Activated B cell treated with CpG ODN at 0.5 μM for 24 hours (primary cell): ENCODE measurements at places on chromosomes 5 and 9.

GRCh38 chr9:79107911-79108676 lies 463.7 kb upstream of the TLE4 start:
- H3K27me3 ChIP-seq: no peaks in the 10 kb centered on the region
- H3K27ac ChIP-seq: no peak overlapping the region
- H3K4me1 ChIP-seq: no peaks in the 10 kb centered on the region
- no peak overlapping the region for H3K4me3 ChIP-seq
- no peaks in the 10 kb centered on the region for H3K36me3 ChIP-seq

DNA sequence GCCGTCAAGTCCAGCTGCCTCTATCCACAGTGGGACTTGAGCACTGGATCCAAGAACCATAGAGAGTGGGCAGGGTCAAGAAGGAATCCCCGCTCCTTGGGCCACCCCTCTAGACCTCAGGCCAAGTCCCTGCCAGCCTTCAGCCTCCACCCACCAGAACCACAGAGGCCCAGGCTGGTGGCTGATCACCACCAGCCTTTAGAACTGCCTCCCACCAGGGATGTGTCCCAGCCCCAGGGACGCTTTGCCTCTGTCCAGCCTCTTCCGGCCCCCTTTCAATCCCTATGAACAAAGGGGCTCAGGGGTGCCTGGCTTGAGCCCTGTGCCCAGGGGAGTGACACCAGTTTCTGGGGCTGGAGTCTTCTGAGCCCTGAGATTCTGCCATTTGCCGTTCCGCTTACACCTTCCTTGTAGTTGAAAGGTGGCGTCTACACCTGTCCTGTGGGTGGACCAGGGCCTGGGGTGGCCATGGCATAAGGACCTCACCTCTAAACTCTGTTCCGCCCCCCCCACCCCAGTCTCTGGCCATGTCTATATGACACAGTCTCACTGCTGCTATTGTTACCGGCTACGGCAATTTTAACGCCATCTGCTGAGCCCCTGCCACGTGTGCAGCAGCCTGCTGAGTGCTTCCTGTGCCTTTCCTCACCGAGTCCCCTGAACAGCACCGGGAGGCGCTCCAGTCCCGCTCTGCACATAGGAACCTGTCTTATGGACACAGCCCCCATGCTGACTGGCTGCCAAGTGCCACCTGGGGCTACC lies 35.7 kb upstream of the ORM1 start:
- H3K4me1 ChIP-seq: peaks cover 2% of the 10 kb centered on the region
- H3K27me3 ChIP-seq: peaks cover 4% of the 10 kb centered on the region
- H3K27ac ChIP-seq: no peak overlapping the region
- DNase-seq: no peak

GRCh38 chr5:81397176-81397575 lies 3.2 kb upstream of the ACOT12 start:
- peaks cover 18% of the 10 kb centered on the region for H3K4me1 ChIP-seq
- no peak for DNase-seq
- peaks cover 30% of the 10 kb centered on the region for H3K27me3 ChIP-seq
- no peak overlapping the region for H3K4me3 ChIP-seq
- H3K36me3 ChIP-seq: no peaks in the 10 kb centered on the region
- H3K27ac ChIP-seq: no peak overlapping the region

DNA sequence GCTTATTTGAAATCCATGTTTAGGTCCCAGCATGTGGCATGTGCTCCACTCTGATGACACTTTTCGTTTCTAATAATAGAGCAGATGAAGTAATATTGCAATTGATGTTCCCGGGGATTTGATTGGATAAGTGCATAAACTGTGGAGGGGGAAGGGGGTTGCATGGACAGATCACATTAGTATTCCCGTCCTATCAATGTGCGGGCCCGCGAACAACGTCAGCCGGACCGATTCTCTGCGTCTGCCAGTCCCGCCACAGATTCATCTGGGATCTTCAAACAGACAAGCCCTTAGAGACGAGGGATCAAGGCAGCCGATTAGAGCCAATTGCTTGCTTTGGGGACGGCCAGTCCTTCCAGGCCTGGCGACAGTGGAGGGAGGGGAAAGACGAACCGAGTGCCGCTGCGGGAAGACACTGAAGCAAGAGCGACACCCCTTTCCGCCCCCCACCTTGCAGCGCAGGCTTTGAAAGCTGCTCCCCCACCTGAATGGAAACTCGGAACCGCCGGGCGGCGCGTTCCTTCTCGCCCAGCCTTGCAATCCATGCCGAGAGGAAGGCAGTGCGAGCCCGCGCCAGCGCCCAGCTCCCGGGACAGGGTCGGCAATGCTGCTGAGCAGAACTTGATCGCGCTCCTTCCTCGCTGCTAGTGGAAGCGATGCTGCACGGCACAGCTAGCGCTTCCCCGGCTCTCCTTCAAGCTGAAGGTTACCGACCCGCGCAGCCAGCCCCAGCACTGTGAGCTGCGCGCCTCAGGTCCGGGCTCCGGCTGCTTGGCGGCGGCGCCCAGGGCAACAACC lies at the start of gene RGS7BP:
RGS7BP (plus strand) TSS at position 247 of the 798 bp plus-strand sequence. CDS start 610 bp downstream, outside the sequence.
- H3K27me3 ChIP-seq: peaks cover 37% of the 10 kb centered on the region
- no peak within 1 kb of the TSS for H3K4me3 ChIP-seq
- no peak within 1 kb of the TSS for H3K27ac ChIP-seq
- no peaks in the 10 kb centered on the region for H3K36me3 ChIP-seq

DNA sequence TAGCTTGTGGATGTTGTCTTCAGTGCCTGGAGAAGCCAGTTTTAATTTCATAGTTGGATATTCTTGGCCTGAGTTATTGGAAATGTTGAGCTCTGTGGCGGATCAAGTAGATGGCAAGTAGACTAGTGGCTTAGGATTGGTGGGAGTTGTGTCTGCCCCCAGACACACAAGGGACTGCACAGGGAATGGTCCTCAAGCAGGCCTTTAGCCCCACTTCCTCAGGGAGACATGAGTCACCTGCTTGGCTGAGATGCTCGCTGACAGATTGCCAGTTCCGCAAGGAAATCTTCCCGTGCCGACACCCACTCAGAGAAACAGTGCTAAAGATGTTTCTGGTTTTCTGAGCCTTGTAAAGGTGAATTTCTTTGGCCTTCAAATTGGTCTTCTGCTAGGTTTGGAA lies 18.8 kb upstream of the CATSPER3 start:
- DNase-seq: no peak
- H3K27me3 ChIP-seq: no peaks in the 10 kb centered on the region
- no peak overlapping the region for H3K4me3 ChIP-seq
- H3K36me3 ChIP-seq: peaks cover 2% of the 10 kb centered on the region

DNA sequence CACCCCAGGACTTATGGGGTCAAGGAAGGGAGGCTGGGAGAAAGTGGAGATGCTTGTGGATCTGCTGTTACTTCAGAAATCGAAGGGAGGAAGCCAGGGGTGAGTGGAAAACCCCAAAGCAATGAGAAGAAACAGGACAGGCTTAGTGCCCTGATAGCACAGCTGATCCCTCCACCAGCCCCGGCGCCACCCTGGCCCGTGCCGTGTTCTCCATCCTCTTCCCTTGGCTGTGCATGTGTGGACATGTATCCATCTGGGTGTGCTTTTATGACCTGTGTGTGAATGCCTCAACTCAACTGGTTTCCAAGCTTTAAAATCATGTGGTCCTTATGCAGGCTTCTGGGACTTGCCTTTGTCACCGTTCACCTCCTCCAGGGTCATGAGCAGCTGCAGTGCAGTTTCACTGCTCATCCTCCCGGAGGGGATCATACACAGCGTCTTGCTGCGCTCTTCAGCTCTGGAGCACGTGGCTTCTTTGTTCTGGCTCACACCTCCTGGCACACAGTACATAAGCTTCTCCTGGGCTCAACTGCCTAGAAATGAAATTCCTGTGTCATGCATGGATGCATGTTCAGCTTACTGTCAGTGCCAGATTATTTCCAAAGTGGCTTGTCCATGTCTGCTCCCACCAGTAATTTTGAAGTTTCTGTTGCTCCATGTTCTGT lies 58.2 kb downstream of the IPPK start:
- H3K4me3 ChIP-seq: no peak overlapping the region
- DNase-seq: no peak
- no peaks in the 10 kb centered on the region for H3K4me1 ChIP-seq
- H3K27ac ChIP-seq: no peak overlapping the region

DNA sequence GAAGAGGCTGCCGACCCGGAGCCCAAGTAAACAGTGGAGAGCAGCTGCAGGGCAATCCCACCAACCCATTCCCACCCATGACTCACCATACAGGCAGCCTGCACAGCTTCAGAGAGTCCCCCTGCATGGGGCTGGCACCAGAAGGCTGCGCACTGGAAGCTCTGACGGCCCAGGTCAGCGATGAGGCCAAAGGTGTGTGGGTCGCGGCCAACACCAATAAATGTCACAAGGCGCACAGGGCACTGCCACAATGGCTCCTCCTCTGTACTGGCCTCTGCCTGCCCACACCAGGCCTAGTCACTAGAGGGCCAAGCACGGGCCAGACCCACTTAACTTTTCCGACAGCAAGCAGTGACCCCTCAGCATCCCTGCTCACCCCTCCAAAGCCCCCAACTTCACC lies 3.0 kb upstream of the SRA1 start:
- H3K4me1 ChIP-seq: peaks cover 55% of the 10 kb centered on the region
- peaks cover 35% of the 10 kb centered on the region for H3K36me3 ChIP-seq
- no peak overlapping the region for H3K27ac ChIP-seq
- no peak for DNase-seq
- H3K27me3 ChIP-seq: no peaks in the 10 kb centered on the region

GRCh38 chr9:92984976-92985375 lies 37.7 kb downstream of the FGD3 start:
- H3K4me1 ChIP-seq: peaks cover 51% of the 10 kb centered on the region
- no peak for DNase-seq
- H3K4me3 ChIP-seq: no peak overlapping the region
- H3K27me3 ChIP-seq: no peaks in the 10 kb centered on the region
- peaks cover 74% of the 10 kb centered on the region for H3K36me3 ChIP-seq

DNA sequence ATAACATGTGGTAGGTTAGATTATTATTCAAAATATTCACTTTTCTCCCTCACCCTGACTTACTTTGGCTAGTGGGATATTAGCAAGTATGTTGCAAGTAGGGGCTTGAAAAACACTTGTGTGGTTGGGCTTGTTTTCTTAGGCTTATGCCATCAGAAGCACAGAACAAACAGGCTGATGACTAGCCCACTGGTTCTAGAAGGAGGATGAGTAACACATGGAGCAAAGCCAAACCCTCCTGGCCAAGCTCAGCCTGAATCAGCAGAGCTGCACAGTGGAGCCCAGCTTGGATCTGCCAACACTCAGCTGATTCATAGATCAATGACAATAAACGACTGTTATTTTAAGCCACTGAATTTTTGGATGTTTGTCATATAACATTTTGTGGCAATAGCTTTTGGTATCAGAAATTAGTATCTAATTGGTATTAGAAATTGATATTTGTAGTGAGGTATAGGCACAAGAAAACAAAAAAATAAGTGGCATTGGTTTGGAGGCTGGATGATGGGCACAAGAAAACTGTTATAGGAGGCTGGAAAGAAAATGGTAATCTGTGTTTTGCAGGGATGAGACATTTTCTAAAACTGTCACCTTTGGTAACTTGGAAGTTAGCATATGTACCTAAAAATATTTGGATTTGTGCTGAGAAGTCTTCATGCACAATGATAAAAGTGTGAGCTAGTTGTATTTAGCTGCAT lies 46.1 kb upstream of the ZBED3 start:
- H3K27ac ChIP-seq: no peak overlapping the region
- no peaks in the 10 kb centered on the region for H3K4me1 ChIP-seq
- no peak overlapping the region for H3K4me3 ChIP-seq
- H3K27me3 ChIP-seq: peaks cover 4% of the 10 kb centered on the region

DNA sequence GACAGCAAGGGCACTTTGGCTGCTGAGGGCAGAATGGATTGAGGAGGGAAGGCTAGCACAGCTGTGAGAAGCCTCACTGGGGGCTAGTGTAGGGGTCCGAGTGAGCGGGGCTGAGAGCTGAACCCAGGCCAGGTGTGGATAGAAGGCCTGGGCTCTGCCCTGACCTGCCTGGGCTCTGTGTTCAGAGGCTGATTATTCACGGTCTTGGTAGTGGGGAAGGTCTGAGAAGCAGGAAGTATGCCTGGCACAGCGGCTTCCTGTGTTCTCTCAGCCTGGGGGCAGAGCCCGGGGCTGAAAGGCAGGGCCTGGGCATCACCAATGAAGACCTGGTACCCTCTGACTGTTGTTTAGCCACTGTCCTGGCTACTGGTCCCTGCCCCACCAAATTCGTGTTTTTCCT lies 136.4 kb upstream of the TBC1D2 start:
- no peak for DNase-seq
- H3K4me3 ChIP-seq: no peak overlapping the region
- H3K36me3 ChIP-seq: no peaks in the 10 kb centered on the region
- peak overlapping the region; percentile 81 for H3K27ac ChIP-seq

- H3K27me3 ChIP-seq: peaks cover 2% of the 10 kb centered on the region
- DNase-seq: no peak
- no peaks in the 10 kb centered on the region for H3K4me1 ChIP-seq
- no peak overlapping the region for H3K4me3 ChIP-seq
These were observed 252.5 kb upstream of the GAS1 start for GRCh38 chr9:87199782-87200181.

DNA sequence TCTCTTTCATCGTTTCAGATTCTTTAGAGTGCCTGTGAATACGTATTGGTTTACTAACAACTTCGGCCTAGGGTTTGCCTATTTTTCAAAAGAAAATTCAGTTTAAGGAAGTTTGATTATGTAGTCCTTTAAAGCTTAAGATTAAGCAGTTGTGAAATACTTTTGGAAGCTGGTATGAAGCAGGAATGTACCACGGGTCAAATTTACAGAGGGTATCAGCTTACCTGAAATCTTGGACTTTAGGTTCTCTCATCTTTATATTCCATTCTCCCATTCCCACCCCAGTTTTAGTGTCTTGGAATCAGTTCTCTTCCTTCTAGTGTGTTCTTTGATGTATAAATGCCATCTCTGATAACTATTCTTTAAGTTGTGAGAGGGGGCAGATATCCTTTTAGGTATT lies 53.2 kb downstream of the IQGAP2 start:
- H3K4me3 ChIP-seq: no peak overlapping the region
- H3K27me3 ChIP-seq: no peaks in the 10 kb centered on the region
- peaks cover 4% of the 10 kb centered on the region for H3K36me3 ChIP-seq
- DNase-seq: no peak
